ENCODE measurements at places on chromosomes 1 and 21. TPM values are rescaled to one million over a fixed set of nuclear protein-coding genes. Genes with fewer than 3 reads are reported as not detected.

Gene TAL1
- 0.71 TPM for total RNA-seq

Gene OTUD3
- total RNA-seq, result 7.9 TPM

Gene ALX3
- not detected for total RNA-seq

Gene SNIP1
- 6.7 TPM for total RNA-seq

Gene SPOCD1
- not detected for total RNA-seq

Gene EXO5
- 0.95 TPM for total RNA-seq

Gene FNDC5
- 274 TPM for total RNA-seq

Gene CALML6
- 7.0 TPM for total RNA-seq

Gene ESRRG
- total RNA-seq, result 18.7 TPM

Gene CD48
- total RNA-seq, result not detected

Gene ENAH
- 56.1 TPM for total RNA-seq

Gene NPL
- total RNA-seq, result 5.0 TPM

Gene WNT2B
- 0.34 TPM for total RNA-seq

DNA sequence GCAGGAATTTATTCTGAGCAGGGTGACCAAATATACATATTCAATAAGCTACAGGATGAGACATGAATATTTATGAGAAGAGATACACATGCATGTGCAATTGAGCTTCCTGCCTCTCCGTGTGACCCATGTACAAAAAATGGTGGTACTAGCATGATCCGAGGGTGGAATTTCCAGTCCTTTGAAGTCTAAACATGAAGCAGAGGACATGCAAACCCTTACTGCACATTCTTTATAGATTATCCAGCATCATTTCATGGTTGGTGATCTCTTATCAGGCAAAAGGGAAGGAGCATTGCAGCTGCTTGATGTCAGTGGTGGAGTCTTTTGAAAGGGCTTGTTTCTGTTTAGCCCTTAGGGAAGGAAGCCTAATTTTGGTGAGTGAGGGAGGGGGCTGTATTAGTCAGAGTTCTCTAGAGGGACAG, 448.6 kb downstream of the SETD4 start:
- H3K27me3 ChIP-seq, result no peaks in the 10 kb centered on the region
- H3K4me1 ChIP-seq, result no peaks in the 10 kb centered on the region
- no peaks in the 10 kb centered on the region for H3K36me3 ChIP-seq
- DNase-seq, result no peak
- no peak overlapping the region for H3K4me3 ChIP-seq

- H3K36me3 ChIP-seq, result no peaks in the 10 kb centered on the region
- H3K27ac ChIP-seq, result no peak overlapping the region
- no peaks in the 10 kb centered on the region for H3K27me3 ChIP-seq
- H3K4me1 ChIP-seq, result peaks cover 13% of the 10 kb centered on the region
These were observed 30.3 kb downstream of the SLX9 start for GRCh38 chr21:44969931-44970755.

- peaks cover 15% of the 10 kb centered on the region for H3K4me1 ChIP-seq
- no peaks in the 10 kb centered on the region for H3K36me3 ChIP-seq
- peak; percentile 77 for DNase-seq
- peak overlapping the region; percentile 35 for H3K27ac ChIP-seq
- no peaks in the 10 kb centered on the region for H3K27me3 ChIP-seq
These were observed 170.2 kb upstream of the NFIA start for GRCh38 chr1:60911966-60912697.

- peaks cover 91% of the 10 kb centered on the region for H3K4me1 ChIP-seq
- no peak for DNase-seq
- no peak overlapping the region for H3K4me3 ChIP-seq
- H3K27ac ChIP-seq, result peak overlapping the region; percentile 77
- no peaks in the 10 kb centered on the region for H3K36me3 ChIP-seq
These were observed 19.4 kb downstream of the JAK1 start for GRCh38 chr1:64946916-64947315.

- no peak overlapping the region for H3K4me3 ChIP-seq
- DNase-seq, result no peak
- H3K4me1 ChIP-seq, result no peaks in the 10 kb centered on the region
- H3K27ac ChIP-seq, result no peak overlapping the region
- peaks cover 87% of the 10 kb centered on the region for H3K36me3 ChIP-seq
These were observed 74.3 kb downstream of the TBX15 start for GRCh38 chr1:118913818-118914217.

GRCh38 chr1:239826736-239827135, 264.9 kb upstream of the FMN2 start:
- H3K27ac ChIP-seq, result no peak overlapping the region
- H3K27me3 ChIP-seq, result no peaks in the 10 kb centered on the region
- H3K4me3 ChIP-seq, result no peak overlapping the region

DNA sequence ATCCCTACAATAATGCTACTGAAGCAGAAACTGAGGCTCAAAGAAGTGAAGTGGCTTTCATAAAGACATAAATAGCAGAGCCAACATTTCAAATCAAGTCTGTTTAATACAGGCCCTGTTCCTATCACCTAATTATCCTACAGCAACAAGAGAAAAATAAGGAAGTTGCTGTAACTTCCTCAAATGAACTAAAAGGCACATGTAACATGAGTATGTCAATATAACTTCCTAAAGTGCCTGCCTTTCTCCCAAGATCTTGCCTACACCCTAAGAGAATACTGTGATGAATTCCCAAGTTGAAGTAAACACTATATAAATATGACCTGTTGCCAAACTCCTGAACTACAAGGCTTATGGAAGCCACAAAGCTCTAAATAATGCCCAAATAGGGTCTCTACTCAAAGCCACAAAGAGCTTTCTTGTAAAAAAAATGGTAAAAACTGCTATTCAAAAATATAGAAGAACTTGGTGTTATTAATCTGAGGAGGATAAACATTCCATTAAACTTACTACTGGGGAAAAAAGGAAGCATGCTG, 8.6 kb downstream of the BEND5 start:
- no peaks in the 10 kb centered on the region for H3K36me3 ChIP-seq
- no peak for DNase-seq
- H3K27me3 ChIP-seq, result no peaks in the 10 kb centered on the region
- H3K4me3 ChIP-seq, result no peak overlapping the region

GRCh38 chr21:36388835-36389234, 3.6 kb downstream of the CHAF1B start:
- peak overlapping the region; percentile 91 for H3K27ac ChIP-seq
- peaks cover 23% of the 10 kb centered on the region for H3K4me1 ChIP-seq
- no peak for DNase-seq

- no peaks in the 10 kb centered on the region for H3K27me3 ChIP-seq
- no peaks in the 10 kb centered on the region for H3K36me3 ChIP-seq
- H3K4me3 ChIP-seq, result no peak overlapping the region
- DNase-seq, result no peak
- H3K27ac ChIP-seq, result no peak overlapping the region
- no peaks in the 10 kb centered on the region for H3K4me1 ChIP-seq
These were observed 81.4 kb downstream of the ASTN1 start for GRCh38 chr1:177082855-177083693.

- no peak overlapping the region for H3K4me3 ChIP-seq
- DNase-seq, result peak; percentile 83
- H3K36me3 ChIP-seq, result no peaks in the 10 kb centered on the region
- H3K27me3 ChIP-seq, result no peaks in the 10 kb centered on the region
- peak overlapping the region; percentile 29 for H3K27ac ChIP-seq
These were observed 35.5 kb downstream of the MAN1C1 start for GRCh38 chr1:25651824-25652741.

DNA sequence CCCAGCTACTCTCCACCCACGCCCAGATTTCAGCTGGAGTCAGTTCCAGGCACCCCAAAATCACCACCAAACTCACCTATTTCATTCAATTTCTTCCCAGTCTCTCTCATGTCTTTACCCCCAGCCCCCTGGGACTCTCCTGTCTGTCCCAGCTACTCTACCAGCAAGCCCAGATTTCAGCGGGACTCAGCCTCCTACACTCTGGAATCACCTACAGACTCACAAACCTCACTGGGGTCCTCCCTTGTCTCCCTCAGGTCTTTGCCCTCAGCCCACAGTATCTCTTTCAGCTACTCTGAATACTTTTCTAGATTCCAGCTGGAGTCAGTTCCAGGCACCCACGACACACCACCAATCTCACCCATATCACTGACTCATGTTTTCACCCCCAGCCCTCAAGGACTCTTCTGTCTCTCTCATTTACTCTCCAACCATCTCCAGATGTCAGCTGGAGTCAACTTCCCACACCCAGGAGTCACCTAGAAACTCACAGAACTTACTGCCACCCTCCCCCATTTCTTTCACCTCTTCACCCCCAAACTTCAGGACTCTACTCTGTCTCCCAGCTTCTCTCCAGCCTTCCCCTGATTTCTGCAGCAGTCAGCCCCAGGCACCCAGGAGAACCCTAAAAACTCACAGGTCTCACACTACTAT, 1529.3 kb upstream of the TPTE start:
- no peaks in the 10 kb centered on the region for H3K4me1 ChIP-seq
- H3K27ac ChIP-seq, result no peak overlapping the region
- no peak overlapping the region for H3K4me3 ChIP-seq
- peaks cover 23% of the 10 kb centered on the region for H3K27me3 ChIP-seq
- no peak for DNase-seq

- DNase-seq, result no peak
- H3K36me3 ChIP-seq, result no peaks in the 10 kb centered on the region
- H3K4me3 ChIP-seq, result no peak overlapping the region
- H3K4me1 ChIP-seq, result peaks cover 28% of the 10 kb centered on the region
These were observed 16.1 kb downstream of the ENSA start for GRCh38 chr1:150613061-150613920.

- no peak overlapping the region for H3K4me3 ChIP-seq
- DNase-seq, result no peak
- H3K36me3 ChIP-seq, result no peaks in the 10 kb centered on the region
- peak overlapping the region; percentile 81 for H3K27ac ChIP-seq
- no peaks in the 10 kb centered on the region for H3K27me3 ChIP-seq
These were observed 6.7 kb upstream of the TIE1 start for GRCh38 chr1:43293896-43294760.

DNA sequence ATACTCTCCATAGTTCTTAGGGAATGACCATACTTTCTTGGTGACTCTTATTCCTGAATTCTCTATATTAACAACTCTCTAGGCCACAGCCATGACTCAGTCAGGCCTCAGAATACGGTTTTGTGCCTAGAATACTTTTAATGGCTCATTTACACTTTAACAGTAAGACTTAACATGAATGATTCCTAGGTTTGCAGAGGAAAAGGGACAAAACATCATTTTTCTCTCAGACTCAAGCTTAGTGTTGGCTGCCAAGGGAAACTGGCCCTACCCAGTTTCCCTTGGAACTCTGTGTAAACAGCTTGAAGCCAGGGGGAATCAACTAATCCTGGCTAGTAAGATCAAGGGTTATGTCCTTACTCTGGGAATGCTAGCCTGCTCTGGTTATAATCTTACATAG, 164.9 kb upstream of the PKN2 start:
- no peak for DNase-seq
- H3K27me3 ChIP-seq, result no peaks in the 10 kb centered on the region
- H3K4me1 ChIP-seq, result no peaks in the 10 kb centered on the region

- no peak overlapping the region for H3K4me3 ChIP-seq
- H3K4me1 ChIP-seq, result peaks cover 4% of the 10 kb centered on the region
- no peak overlapping the region for H3K27ac ChIP-seq
- H3K27me3 ChIP-seq, result no peaks in the 10 kb centered on the region
These were observed 8.8 kb upstream of the COL16A1 start for GRCh38 chr1:31712630-31713029.

GRCh38 chr1:233189526-233189925, 106.0 kb downstream of the PCNX2 start:
- no peak overlapping the region for H3K27ac ChIP-seq
- no peaks in the 10 kb centered on the region for H3K27me3 ChIP-seq
- H3K36me3 ChIP-seq, result no peaks in the 10 kb centered on the region
- no peak for DNase-seq
- no peaks in the 10 kb centered on the region for H3K4me1 ChIP-seq
- H3K4me3 ChIP-seq, result no peak overlapping the region

GRCh38 chr1:30965924-30966599, 57.5 kb upstream of the SDC3 start:
- peaks cover 37% of the 10 kb centered on the region for H3K4me1 ChIP-seq
- H3K4me3 ChIP-seq, result no peak overlapping the region
- no peak overlapping the region for H3K27ac ChIP-seq

DNA sequence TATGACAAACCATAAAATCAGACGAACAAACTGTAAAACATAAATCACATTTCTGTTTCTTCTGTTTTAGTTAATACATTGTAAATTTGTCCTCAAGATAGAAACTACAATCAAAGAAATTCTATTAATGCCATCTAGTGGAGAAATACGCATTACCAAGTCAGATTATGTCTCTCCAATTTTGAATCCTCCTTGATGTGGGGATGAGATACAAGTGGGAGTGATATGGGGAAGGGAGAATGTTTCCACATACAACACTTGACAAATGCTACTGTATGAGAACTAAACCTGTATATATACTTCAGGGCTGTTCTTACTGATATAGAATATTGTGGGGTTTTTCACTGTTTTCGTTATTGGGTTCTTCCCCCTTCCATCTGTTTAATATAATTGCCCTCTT, 2.6 kb downstream of the HFM1 start:
- H3K4me1 ChIP-seq, result peaks cover 4% of the 10 kb centered on the region
- H3K36me3 ChIP-seq, result no peaks in the 10 kb centered on the region
- H3K4me3 ChIP-seq, result no peak overlapping the region
- DNase-seq, result no peak

DNA sequence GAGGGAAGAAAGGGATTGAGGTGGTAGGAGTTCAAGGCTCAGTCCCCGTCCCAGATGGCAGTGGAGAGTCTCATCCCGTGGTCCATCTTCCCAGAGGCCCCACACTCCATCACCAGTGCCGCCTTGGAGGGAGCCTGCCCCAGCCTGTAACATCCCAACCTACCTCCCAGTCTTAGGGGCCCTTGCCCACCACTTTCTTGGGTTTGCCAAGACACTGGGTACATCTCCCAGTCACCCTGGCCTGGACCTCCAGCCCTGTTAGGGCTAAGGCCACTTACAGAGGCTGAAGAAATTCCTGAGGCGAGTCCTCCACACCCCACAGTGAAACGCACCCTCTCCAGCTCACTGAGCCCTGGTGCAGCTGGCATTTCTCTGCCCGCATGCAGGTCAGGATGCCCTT, 3.3 kb downstream of the TMEM200B start:
- H3K4me1 ChIP-seq, result no peaks in the 10 kb centered on the region
- no peak overlapping the region for H3K4me3 ChIP-seq
- DNase-seq, result no peak
- H3K27ac ChIP-seq, result no peak overlapping the region

DNA sequence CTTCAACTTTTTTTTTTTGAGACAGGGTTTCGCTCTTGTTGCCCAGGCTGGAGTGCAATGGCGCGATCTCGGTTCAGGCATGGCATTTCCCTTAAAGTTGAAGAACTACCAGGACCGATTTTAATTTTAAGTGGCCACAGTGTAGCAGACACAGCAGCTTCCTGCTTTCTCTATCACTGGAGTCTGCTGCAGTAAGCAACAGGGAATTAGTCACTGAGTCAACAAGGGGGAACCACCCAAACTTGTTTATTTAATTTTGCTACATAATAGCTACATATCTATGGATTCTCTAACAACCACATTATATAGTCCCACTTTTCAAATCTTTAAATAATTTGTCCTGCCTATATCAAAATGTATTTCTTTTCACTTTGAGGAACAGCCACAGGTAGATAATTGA, 12.5 kb upstream of the TNNI3K start:
- no peak overlapping the region for H3K4me3 ChIP-seq
- no peaks in the 10 kb centered on the region for H3K4me1 ChIP-seq
- H3K36me3 ChIP-seq, result no peaks in the 10 kb centered on the region
- no peak for DNase-seq

- no peak for DNase-seq
- H3K36me3 ChIP-seq, result no peaks in the 10 kb centered on the region
- H3K4me3 ChIP-seq, result peak overlapping the region; percentile 80
- H3K4me1 ChIP-seq, result peaks cover 15% of the 10 kb centered on the region
- no peaks in the 10 kb centered on the region for H3K27me3 ChIP-seq
These were observed 1.4 kb downstream of the KTI12 start for GRCh38 chr1:52032124-52032784.

- H3K27me3 ChIP-seq, result no peaks in the 10 kb centered on the region
- peaks cover 12% of the 10 kb centered on the region for H3K4me1 ChIP-seq
- H3K4me3 ChIP-seq, result no peak overlapping the region
- H3K36me3 ChIP-seq, result no peaks in the 10 kb centered on the region
- DNase-seq, result peak; percentile 35
These were observed 243.4 kb downstream of the RHOU start for GRCh38 chr1:228978484-228979324.

All from gastrocnemius medialis (tissue), 4 donors.